ENCODE measurements at places on chromosomes 16 and 17. TPM values are rescaled to one million over a fixed set of nuclear protein-coding genes. Genes with fewer than 3 reads are reported as not detected.

DNA sequence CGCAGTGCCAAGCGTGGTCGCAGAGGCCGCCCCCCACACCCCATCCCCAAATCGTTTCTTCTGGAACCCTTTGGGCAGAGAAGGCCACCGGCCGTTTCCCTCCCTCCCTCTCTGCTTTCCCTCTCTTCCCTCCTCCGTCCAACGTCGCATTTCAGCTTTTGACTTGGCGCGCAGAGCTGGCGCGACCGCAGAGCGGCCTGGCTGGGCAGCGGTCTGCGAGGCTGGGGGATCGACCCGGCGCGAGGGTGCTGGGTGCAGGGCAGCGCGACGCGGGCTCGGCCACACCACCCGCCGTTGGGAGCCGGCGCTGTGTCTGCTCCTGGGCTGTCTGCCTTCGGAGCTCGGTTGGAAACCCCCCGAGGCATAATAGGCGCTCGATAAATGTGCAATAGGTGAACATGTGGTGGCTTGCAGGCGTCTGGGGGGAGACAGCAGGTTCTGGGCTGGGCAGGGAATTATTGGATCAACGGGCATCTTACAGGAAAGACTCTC, 2.8 kb upstream of the NTN3 start:
- DNase-seq = no peak

DNA sequence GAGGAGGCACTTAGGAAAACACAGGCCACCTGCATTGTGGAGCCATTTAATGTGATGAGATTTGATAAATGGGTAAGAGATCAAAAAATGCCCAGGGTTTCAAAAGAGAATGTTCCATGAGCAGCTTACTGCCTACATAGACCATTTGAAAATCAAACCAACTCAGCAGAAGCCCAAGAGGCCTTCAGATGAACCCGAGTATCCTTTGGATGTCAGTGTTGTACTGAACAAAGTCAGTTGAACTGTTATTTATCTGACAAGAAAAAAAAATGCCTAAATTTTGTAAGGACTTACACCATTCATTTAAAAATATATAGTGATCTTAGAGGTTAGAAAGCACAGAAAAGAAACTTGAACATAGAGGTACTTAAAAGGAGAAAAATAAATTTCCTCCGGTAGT, 381.7 kb downstream of the ZFHX3 start:
- DNase-seq = no peak

DNA sequence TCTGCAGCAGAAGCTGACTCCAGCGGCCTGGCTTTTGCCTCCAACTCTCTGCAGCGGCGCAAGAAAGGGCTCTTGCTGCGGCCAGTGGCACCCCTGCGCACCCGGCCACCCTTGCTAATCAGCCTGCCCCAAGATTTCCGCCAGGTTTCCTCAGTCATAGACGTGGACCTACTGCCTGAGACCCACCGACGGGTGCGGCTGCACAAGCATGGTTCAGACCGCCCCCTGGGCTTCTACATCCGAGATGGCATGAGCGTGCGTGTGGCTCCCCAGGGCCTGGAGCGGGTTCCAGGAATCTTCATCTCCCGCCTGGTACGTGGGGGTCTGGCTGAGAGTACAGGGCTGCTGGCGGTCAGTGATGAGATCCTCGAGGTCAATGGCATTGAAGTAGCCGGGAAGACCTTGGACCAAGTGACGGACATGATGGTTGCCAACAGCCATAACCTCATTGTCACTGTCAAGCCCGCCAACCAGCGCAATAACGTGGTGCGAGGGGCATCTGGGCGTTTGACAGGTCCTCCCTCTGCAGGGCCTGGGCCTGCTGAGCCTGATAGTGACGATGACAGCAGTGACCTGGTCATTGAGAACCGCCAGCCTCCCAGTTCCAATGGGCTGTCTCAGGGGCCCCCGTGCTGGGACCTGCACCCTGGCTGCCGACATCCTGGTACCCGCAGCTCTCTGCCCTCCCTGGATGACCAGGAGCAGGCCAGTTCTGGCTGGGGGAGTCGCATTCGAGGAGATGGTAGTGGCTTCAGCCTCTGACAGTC, 1.3 kb downstream of the PARD6A start:
- DNase-seq = no peak

GRCh38 chr17:77227461-77228240, 86.9 kb downstream of the SEC14L1 start:
- no peak for DNase-seq

DNA sequence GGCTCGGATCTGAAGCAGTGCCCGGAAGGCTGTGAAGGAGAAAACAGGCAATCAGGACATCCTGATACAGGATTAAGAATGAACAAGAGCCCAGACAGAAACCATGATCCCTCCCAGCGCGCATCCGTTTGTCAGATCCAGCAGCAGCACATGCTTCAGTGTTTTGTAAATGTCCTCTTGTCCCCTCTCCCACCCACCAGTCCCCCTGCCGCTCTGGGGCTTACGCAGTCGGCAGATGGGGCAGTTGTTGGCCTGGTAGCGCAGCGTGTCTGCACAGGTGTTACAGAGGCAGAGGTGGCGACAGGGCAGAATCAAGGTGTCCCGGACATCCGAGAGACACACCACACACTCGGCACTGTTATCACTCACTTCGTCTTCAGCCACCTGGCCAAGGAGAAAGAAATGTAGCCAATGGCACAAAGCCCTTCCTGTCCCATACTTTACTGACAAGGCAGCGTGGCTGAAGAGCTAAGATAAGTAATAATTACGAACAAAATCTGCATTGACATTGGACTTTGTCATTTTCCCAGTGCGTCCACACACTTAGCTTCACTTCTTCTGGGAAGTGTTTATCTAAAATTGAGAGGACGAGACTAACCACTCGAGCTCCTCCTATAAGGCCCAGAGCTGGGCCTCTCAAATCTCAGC, 20.7 kb upstream of the FOXJ1 start:
- no peak for DNase-seq

DNA sequence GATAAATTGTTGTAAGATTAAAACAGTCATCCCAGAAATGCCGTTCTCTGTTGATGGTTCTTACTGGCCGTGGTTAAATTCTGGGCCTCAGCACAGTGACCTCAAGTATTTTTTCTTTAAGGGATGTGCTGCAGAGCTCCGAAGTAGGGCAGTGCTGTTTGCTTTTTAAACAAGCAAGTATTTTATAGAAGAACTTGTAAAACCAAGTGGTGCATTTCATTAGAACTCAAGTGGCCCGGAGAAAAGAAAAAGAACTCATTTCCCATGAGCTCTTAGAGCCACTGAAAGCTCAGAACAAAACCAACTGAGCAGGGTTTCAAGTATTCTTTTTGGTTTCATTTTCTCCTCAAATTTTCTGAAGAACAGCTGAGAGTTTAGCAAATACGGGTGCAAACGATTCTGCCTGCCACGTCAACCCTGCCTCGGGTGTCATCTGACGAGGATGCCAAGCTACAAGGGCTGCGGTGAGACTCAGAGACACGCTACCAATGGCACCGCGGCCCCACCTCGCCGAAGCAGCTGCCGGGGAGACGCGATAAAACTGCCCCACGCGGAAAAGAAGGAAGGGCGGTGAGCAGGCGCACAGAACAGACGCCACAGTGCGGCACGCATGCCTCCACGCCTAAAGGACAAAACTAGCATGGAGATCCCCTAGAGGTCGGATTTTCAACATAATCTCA, 6.3 kb downstream of the LMF1 start:
- no peak for DNase-seq

DNA sequence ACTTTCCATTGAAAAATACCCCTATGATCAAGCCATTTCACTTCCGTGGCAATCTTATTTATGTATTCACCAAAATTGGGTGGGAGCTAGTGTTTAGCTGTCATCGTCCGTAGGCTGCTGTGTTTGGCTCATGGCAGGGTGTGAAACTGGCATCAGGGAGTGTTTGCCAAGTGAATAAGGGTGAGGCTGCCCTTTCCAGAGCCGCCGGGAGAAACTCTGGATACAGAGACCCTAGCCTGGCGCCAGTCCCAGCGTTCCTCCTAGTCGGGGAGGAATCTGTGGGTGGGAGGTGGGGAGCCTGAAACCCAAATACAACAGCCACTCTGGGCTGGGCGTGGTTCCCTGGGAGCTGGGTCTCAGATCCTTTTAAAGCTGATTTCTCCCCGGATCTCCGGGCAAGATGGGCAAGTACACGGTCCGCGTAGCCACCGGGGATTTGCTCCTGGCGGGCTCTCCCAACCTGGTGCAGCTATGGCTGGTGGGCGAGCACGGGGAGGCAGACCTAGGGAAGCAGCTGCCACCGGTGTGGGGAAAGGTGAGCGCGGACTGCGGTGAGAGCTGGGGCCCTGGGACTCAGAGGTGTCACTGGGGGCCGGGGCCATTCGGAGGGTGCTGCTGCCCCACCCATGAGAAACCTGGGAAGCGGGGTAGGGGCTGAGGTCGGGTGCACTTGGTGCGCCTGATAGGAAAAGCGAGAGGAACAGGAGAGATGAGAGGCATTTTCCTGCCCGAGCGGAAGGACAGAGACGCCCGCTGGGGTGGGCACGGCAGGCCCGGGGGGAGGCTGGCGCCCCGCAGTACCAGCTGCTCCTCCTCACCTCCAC, 62.1 kb upstream of the TEKT1 start:
- DNase-seq = no peak

- DNase-seq = peak; percentile 5
Observed at GRCh38 chr17:245020-245419, 63.6 kb upstream of the DOC2B start.

GRCh38 chr17:73933871-73934270, 269.6 kb upstream of the RPL38 start:
- no peak for DNase-seq

GRCh38 chr16:15949210-15950160, at the start of gene ABCC1:
Gene ABCC1, plus strand, starts transcription at chr16:15949616. Its CDS starts 136 bp downstream, at chr16:15949752.
- peak; percentile 69 for DNase-seq

DNA sequence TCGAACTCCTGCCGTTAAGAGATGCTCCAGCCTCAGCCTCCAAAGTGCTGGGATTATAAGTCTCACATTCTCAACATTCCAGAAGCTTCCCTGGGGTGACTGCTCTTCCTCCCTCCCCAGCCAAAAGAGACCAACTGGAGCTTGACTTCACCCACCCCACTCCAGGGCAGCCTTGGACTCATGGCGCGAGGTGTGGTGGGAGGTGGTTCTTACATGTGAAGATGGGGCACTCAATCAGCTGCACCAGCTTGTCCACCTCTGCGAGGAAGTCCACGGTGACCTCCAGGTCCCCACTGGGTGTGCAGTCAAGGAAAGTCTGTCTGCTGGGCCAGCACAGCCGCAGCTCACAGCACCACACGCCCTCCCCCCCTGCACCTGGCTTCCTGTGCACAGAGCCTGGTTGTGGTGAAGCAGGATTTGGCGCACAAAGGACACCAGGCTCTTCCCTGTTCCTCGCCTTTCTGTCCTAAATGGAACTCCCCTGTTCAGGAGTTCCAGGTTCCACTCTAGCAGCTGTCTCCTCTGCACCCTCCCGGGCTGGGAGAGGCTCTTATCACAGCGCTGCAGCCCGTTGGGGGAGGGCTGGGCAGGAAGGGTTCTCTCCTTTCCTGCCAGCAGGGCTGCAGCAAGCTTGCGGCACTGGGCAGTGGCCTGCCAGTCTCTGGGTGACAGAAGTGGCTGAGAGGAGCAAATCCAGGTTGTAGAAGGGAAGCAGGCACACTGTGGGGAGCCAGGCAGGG, 9.6 kb upstream of the MTSS2 start:
- peak; percentile 70 for DNase-seq

DNA sequence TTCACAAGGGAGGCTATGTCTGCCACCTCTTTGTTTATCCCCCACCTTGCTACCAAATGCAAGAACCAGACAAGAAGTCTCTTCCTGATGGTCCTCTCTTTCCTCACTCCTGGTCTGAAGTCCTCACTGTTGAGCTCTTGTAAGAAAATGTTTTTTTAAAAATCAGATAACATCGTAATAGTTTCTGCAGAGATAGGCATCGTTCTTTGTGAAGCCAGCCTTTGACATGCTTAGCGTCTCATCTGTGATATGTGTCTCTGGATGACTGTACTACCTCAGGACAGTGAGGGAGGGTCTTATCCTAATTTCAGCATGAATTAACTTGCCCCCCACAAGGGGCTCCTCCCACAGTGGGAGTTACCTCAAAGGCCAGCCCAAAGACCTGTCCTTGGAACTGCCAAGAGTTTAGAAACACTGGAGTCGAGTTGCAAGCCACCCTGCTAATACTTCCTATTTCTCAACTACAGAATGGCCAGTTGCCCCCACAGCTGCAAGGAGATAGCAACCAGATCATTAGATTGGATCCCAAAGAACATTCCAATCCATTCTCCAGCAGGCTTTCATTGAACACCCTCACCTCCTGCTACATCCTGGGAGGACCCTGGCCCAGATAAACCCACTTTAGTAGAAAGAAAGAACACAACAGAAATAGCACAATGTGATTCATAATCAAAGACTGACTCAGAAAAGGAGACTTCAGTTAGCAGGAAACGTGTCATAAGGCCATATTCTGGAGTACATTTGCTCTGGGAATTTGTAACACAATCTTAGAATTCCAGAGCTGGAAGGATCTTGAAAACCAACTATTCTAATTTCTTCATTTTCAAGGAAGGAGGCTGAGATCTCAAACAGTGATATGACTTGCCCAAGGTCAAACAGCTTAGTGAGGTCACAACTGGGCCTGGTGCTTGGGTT, 151.0 kb downstream of the IRX3 start:
- no peak for DNase-seq

- DNase-seq = peak; percentile 47
Observed at GRCh38 chr17:63881935-63882601, at the start of gene GH2. Gene GH2, minus strand, starts transcription at chr17:63881944. Its CDS starts 143 bp downstream, at chr17:63881801.

- DNase-seq = no peak
Observed at GRCh38 chr17:10062691-10063385, 135.6 kb downstream of the GAS7 start.

DNA sequence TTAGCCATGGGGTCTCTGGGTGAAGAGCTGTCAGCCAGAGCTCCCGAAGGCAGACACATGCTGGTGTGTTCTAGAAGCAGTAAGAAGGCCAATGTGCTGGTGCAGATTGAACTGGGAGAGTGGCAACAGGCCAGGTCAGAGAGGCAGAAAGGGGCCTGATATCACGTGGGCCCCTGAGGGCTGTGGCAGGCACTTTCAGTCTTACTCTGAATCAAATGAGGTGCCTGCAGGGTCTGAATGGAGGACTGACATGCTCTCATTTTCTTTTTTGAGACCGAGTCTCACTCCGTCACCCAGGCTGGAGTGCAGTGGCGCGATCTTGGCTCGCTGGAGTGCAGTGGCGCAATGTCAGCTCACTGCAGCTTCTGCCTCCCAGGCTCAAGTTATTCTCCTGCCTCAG, 293.8 kb downstream of the ABCC12 start:
- no peak for DNase-seq

GRCh38 chr17:4479340-4479981, 19.2 kb upstream of the SPNS2 start:
- no peak for DNase-seq

- DNase-seq = peak; percentile 16
Observed at GRCh38 chr16:84450176-84450865, 54.1 kb downstream of the MEAK7 start.

GRCh38 chr16:918068-918467, 52.7 kb downstream of the LMF1 start:
- DNase-seq = no peak

DNA sequence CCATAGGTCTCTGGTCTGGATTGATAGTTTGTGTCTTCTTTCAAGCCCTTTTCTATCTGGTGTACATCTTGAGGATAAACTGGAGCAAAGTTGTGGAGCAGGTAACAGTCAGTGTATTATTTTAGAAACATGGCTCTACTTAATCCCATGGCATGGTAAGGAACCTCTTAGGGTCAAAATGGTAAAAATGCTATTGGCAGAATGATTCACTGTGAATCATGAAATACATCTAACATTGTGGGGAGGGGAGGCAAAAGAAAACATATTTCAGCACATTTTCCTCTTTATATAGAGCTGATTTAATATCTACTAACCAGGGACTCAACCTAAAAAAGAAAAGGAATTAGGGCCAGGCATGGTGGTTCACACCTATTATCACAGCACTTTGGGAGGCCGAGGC, 17.9 kb upstream of the ALDH3A2 start:
- DNase-seq = no peak

TELO2 gene
- total RNA-seq = 53.9 TPM

FZD2 gene
- total RNA-seq = 0.45 TPM

CASKIN1 gene
- total RNA-seq = 0.88 TPM

SOST gene
- not detected for total RNA-seq

NXN gene
- 0.37 TPM for total RNA-seq

All from activated naive CD8-positive, alpha-beta T cell treated with anti-CD3 and anti-CD28 coated beads, Interleukin-2, amount 10 ng/mL, durations not matched to agents 7 days and 5 days (primary cell).